ENCODE measurements at places on chromosomes 11 and 22. TPM values are rescaled to one million over a fixed set of nuclear protein-coding genes. Genes with fewer than 3 reads are reported as not detected.

Gene LIF
- polyA plus RNA-seq, result 1.1 TPM

Gene PHRF1
- polyA plus RNA-seq, result 21.1 TPM

Gene CARD18
- not detected for polyA plus RNA-seq

Gene GALNT18
- polyA plus RNA-seq, result 33.2 TPM

Gene ST14
- polyA plus RNA-seq, result 13.4 TPM

Gene UBE2L6
- 76.8 TPM for polyA plus RNA-seq

Gene FANCF
- polyA plus RNA-seq, result 5.6 TPM

Gene PACS1
- polyA plus RNA-seq, result 41.3 TPM

Gene TMEM86A
- 4.5 TPM for polyA plus RNA-seq

Gene LZTR1
- polyA plus RNA-seq, result 48.1 TPM

Gene HEPN1
- not detected for polyA plus RNA-seq

Gene TMPRSS5
- 0.66 TPM for polyA plus RNA-seq

Gene SELENOH
- polyA plus RNA-seq, result 119 TPM

Gene OR51A4
- polyA plus RNA-seq, result not detected

Gene KCNK7
- polyA plus RNA-seq, result 1.2 TPM

Gene C22orf23
- 0.95 TPM for polyA plus RNA-seq

Gene MYRF
- 0.79 TPM for polyA plus RNA-seq
